IMR-90 (cell line): ENCODE measurements at places on chromosomes 16 and 17. TPM values are rescaled to one million over a fixed set of nuclear protein-coding genes. Genes with fewer than 3 reads are reported as not detected.

DNA sequence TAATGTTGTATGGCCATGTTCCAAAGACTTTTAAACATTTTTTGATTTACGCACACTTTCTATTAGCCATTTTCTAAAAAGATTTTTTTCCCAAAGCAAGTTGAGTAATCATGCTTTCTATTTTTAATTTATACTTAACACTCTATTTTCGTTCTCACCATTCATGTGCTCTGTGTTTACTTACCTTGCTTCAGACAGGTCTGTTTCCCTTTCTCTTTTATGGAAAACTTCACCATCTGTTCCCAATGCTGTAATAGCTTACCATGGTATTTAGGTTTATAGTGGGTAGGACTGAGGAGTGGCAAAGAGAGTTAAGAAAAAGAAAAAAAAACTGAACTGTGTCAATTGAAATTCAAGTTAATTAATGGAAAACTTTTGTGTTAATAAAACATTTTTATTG lies 37.5 kb upstream of the KCNJ16 start:
- DNase-seq = no peak

CDH8 gene
- not detected in 2 replicates for polyA plus RNA-seq

OR1F1 gene
- polyA plus RNA-seq = 0.12 and 0.27 TPM in 2 replicates

DNA sequence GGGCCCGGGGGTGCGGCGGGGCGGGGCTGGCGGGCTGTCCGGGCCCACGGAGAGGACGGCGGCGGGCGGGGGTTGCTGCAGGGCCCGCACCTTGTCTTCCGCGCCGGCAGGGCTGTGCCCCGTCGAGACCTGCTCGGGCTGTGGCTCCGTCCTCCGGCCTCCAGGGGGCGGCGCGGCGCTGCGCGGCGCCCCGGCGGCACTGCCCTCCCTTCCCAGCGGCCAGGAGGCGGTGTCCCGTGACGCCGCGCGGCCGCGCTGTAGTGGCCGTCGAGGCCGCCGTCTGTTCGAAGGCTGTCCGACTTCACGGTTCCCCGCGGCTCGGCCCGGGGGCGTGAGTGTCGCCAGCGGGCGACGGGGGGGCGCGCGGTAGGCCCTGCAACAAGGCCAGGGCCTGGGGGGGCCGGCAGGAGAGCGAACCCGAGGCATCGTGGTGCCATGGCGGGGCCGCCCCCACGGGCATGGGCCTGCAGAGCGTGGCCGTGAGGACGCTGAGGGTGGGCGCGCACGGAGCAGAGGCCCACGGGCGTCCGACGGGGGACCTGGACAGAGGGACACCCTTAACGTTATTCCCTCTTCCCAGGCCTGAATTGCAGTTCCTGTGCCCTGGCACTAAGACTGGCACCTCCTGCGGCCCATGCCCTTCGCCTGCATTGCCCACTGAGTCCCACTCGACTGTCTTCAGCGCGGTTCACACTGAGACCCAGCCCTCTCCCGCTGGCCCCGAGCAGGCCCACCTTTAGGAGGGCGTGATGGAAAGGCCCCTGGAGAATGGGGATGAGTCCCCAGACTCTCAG lies at the start of gene PLEKHG4:
Gene PLEKHG4, plus strand, starts transcription at position 237 of the 794 bp plus-strand sequence. Its CDS starts 513 bp downstream, at position 750.
- peak; percentile 66 for DNase-seq

DNA sequence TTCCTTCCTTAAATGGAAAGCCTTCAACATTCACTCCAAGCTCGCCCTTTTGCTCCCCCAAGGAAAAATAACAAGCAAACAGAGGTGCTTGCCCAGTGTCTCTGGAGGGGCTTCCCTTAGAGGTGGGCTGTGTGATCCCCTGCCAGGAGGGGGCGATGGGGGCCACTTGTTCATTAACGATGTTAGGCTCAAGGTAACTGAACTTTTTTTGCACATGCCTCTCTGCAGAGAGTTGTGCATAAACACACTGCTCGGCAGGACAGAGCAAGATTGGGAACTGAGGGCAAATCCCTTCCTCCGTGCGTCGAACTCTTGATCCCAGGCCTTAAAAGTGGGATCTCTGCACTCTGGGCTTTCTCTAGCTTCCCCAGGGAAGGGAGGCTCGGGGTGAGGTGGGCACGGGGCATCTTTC lies 15.5 kb upstream of the NAGLU start:
- no peak for DNase-seq

GRCh38 chr17:33955461-33955860 lies 299.6 kb upstream of the CCL2 start:
- DNase-seq = no peak
